Fibroblast of skin of right quadriceps (primary cell): ENCODE measurements at places on chromosomes 2 and 18.

- DNase-seq: no peak
Measured at GRCh38 chr2:215218587-215219577, 80.5 kb upstream of the ABCA12 start.

DNA sequence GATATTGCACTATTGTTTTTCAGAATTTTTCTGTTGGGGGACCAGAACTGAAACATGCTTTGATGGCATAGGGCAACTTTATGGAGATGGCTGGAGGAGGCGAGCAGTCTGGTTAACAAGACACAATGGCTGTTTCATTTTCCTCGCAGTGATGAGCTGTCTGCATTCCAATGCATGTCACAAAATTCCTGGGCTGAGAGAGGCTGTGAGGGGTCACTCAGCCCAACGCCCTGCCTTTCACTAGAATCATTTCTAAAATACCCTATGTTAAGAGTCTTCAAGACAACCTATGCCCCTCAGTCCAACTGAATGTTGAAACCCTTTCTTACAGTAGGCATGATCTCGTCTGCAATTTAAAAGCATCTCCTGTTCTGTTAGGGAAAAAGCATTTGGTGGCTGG lies 1090.0 kb downstream of the BCL11A start:
- no peak for DNase-seq

DNA sequence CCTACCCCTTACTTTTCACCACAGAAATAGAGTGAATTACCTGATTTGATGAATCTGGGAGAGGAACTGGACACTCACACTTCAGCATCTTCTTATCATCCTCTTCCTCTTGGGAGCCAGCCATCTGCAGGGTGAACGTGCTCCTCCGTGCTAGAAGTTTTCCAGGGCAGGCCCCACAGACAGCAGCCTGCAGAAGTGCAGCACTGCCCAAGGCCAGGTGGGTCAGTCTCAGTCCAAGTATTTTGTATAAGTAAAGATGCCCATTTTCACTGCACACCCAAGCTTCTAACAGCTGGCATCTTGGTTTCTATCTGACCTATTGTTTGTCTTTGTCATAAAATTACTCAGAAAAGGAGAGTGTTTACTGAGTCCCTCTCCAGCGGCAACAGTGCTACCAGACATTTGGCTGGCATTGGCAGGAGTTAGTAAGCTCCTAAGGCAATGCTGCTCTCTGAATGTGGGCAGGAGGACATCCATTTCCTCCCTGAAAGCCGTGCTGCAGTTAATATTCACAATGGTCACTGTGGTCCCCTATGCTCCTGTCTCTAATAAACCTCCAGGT lies 222.6 kb upstream of the CTAGE1 start:
- no peak for DNase-seq

DNA sequence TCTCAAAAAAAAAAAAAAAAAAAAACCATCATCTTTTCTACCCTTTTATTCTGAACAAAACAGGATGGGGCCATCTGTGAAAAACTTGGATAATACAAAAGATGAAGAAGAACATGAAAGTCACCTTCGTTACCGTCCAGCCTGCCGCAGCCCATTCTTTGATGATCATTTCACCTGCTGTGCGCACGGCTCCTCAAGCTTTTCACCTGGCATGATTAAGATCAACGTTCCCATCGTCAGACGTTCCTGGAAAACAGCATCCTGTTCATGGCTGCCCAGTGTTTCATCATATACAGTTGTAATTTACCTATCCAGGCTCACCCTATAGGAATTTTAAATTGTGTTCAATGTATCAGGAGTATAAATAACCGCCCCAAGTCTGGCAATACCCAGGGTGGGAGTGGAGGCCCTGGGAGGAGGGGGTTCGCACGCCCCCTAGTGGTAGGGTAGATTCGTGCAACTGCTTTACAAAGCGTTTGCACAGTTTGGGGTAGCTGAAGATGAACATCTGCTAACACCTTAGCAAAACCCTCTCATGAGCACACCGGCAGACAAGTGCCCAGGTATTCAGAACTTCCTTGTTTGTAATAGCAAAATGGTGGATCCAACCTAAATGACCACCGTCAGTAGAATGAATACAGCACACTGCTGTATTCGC lies 49.0 kb upstream of the GLI2 start:
- no peak for DNase-seq

DNA sequence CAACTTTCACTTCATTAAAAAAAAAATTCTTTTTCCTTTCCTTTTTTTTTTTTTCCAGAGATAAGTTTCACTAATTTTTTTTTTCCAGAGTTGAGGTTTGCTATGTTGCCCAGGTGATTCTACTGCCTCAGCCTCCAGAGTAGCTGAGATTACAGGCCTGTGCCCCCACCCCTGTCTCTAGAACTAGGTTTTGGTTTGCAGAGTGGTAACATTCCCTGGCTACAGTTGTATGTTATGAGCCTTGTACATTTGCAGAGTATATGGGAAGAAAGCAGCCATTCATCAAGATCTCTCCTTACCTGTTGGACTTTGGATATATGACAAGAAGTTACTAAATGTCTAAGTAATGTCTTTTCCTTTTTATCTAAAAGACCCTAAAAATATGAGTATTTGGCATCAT lies 298.4 kb downstream of the MYCN start:
- no peak for DNase-seq
